ENCODE measurements at places on chromosomes 6 and 20.
A peak's percentile ranks its signal among the peaks of the same experiment; 100 is the strongest.

GRCh38 chr6:156963712-156964700 lies 186.8 kb downstream of the ARID1B start:
- DNase-seq: no peak

GRCh38 chr6:40500227-40500626 lies 86.9 kb downstream of the LRFN2 start:
- DNase-seq: no peak

GRCh38 chr20:25301357-25301920 lies 53.6 kb downstream of the PYGB start:
- no peak for DNase-seq

DNA sequence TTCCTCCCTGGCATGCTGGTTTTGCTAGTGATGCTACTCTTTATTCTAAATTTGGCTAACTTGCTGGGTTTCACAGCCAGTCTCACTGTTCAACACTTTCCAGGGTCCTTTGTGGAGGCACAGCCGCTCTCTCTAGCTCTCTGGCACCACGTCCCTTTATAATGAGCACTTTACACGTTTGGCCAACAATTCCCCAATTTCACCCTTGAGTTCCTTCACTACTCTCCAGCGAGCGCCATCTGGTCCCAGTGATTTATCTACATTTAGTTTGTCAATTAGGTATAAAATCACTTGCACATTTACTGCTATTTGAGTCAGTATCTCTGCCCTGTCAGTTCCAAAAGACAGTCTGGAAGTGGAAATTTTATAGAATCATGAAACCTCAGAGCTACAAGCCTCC lies 241.9 kb upstream of the MOCS1 start:
- no peak for DNase-seq

GRCh38 chr6:136600818-136601217 lies 50.6 kb upstream of the MAP7 start:
- no peak for DNase-seq

DNA sequence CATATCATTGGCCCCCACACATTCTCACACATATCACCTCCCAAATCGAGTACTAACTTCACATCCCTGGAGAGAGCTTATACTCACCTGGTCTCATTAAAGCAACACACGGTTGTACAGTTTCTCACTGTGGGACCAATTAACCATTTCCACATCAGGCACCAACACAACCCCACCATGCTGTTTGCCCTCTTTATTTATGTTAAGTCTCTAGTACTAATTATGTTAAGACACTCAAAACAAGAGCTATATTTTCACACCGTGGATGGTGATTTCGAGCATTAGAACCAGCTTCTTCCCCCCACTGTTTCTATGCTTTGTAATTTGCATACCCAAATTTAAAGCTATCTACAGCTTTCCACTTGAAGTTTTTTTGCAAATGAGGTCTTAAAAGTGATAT lies 6.3 kb downstream of the SCML4 start:
- no peak for DNase-seq

GRCh38 chr6:53961679-53962370 lies 149.4 kb upstream of the MLIP start:
- no peak for DNase-seq

- no peak for DNase-seq
Measured at GRCh38 chr6:53294095-53294494, 54.7 kb downstream of the ELOVL5 start.

GRCh38 chr6:31038559-31038958 lies 28.3 kb downstream of the MUC22 start:
- no peak for DNase-seq

DNA sequence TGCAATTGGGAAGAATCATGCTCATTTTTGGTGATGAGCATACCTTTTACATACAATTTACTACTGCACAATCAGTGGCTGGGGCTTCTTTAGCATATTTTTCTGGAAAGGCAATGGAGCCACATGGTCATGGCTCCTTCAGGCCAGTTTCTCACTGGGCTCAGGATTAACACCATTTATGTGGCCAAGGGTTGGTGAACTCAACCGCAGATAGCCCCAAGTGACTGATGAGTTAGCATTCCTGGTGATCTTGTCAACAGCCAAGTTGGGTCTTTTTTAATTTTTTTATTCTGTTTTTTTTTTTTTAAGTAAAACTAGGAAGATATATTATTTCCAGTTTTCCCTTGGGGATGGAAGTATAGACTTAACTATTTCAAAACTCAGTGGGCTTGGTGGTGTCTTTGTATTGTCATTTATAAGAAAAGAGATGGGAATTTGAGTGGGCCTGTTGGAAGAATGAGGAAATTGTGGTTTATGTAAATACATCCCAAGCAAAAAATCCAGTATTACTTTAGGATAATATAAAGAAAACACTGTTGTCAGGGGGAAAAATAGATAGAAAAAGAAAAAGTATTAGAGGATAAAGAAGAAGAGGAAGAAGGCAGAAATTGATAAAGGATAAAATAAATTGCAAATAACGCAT lies 397.4 kb downstream of the MAFB start:
- DNase-seq: no peak

DNA sequence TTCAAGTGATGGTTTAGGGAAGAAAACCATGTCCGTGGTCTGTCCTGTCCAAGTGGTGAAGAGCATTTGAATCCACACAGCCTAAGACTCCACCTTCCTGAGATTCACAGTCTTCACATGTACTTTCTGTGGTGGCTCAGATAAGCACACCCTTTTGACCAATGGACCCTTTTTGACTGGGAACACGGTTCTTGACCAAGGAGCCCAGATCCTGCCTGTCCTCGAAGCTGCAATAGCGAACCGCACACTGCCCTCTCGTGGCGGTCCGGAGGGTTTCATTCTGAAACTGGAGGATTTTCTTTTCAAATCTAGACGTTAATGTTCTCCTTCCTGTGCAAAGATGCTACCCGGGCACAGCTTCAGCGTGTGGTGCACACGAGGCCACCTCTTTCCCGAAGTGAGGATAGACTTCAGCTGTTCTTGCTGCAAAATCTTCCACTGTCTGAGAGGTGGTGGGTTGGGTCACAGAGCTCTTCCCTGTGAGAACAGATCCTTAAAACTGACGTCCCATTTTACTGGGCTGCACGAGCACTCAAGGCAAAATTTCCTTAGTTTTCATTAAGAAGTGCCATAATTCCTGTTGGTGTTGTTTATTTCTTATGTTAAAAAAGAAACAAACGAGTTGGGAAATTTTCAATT lies 90.5 kb downstream of the SYNJ2 start:
- peak; percentile 25 for DNase-seq

DNA sequence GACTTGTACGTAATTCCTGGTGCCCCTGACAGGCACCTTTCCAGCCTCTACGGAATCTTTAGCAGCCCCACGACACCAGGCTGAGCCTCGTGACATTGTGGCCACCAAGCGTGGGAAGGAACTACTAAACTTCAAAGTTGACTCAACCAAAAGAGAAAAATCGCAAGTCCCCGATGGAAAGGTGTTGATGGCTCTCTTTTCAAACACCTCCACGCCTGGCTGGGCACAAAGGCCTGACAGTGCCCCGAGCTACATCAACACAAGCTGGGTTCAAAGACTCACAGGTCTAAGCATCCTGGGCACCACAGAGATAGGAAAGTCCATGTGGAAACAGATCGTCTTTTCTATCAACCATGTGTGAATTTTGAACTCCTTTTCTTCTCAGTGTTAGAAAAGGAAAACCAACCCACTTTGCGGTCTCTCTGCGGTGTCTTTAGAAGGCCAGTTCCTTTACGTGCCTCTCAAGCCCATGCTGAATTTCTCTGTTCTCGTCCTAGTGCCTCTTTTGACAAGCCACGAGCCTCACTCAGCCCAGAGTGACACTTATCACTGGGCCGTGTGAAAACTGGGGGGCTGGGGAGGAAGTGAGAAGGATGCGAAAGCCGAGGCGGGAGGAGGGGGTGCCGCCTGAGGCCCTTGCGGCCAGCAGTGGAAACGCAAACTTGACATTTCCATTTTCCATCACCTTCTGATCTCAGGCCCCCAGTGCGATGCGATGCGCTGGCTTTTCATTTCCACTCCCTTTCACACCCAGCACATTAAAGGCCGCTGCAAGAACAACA lies 59.4 kb downstream of the GFOD1 start:
- DNase-seq: peak; percentile 19

DNA sequence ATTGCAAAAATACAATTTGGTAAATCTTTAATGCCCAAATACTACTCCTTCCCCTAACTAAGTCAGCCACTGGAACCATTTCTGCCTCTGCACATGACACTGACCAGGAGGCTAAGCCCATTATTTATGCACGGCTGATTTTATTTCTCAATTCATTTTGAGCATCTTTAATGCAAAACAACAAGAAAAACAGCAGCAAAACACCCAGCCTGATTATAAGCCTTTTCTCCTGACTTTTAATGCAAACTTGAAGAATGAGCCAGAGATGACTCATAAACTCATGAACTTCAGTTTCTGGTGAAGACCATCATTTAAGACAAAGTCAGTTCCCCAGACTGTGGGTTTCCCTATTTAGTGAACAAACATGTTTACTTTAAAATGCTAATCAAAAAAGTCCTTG lies 51.6 kb downstream of the CYP24A1 start:
- DNase-seq: no peak

- no peak for DNase-seq
Measured at GRCh38 chr20:34585019-34585418, 26.5 kb downstream of the MAP1LC3A start.

DNA sequence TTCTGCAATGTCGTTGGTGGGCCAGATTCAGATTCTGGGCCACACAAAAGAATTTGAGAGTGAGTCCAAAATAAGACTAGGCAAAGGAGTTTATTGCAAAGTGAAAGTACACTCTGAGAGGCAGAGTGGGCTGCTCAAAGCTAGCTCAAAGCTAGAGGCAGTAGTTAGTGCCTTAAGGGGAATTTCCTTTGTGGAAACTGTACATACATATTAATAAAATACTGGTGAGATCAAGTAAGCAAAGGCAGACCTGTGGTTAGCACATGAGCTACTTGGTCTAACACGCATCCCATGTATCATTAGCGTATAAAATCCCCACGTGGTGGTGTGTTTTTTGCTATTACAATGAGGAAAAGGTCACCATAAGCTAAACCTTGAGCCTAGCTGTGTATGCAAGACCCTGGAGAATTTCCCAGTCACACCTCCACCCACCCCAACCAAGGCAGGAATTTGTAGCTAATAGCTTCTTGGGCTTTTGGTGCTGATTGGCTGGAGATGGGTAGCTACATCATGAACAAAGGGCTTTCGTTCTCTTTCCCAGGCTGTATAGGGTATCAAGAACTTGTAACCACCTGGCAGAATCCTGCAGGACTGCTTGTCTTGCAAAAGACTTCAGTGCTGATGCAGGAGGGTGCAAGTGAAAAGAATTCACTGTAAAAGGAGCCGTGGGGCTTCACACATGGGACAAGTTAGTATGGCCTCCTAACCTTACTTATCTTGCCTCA lies 14.7 kb upstream of the TRIM26 start:
- DNase-seq: no peak

DNA sequence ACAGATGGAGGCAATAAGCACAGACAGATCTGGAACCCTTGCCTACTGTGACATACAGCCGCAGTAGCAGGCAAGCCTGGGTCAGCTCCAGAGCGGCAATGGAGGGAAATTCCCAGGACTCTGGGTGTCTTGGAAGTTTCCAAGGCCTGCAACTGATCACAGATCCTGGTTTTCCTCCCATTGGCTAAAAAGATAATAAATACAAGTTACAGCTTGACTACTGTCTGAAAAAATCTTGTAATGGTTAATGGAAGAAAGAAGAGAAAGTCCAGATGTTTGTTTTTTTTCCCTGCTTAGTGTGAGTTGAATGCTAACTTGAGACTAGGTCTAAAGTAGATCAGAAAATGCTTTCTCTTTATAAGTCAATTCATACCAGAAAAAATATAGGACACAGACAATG lies 307.6 kb downstream of the ALDH8A1 start:
- DNase-seq: no peak

- DNase-seq: no peak
Measured at GRCh38 chr6:6577735-6578134, 10.8 kb upstream of the LY86 start.

- no peak for DNase-seq
Measured at GRCh38 chr6:72551470-72551869, 70.4 kb upstream of the KCNQ5 start.

DNA sequence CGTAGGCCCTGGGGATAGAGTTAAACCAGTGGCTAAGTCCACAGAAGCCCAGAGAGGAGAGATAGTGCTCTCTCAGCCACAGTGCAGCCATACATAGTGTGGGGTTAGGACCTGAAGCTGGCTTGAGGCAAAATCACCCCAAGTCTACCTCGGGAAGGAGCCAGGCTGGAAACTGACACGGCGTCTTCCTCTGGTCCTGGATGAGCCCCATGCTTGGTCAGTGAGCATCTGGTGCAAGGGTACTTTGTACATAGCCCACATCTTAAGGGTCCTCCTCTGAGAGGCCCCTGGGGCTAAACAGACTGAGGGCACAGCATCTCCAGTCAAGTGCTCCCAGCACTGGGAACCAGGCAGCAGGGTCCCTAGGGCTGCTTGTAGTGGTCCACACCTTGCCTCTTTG lies 45.6 kb downstream of the CDH26 start:
- DNase-seq: no peak

DNA sequence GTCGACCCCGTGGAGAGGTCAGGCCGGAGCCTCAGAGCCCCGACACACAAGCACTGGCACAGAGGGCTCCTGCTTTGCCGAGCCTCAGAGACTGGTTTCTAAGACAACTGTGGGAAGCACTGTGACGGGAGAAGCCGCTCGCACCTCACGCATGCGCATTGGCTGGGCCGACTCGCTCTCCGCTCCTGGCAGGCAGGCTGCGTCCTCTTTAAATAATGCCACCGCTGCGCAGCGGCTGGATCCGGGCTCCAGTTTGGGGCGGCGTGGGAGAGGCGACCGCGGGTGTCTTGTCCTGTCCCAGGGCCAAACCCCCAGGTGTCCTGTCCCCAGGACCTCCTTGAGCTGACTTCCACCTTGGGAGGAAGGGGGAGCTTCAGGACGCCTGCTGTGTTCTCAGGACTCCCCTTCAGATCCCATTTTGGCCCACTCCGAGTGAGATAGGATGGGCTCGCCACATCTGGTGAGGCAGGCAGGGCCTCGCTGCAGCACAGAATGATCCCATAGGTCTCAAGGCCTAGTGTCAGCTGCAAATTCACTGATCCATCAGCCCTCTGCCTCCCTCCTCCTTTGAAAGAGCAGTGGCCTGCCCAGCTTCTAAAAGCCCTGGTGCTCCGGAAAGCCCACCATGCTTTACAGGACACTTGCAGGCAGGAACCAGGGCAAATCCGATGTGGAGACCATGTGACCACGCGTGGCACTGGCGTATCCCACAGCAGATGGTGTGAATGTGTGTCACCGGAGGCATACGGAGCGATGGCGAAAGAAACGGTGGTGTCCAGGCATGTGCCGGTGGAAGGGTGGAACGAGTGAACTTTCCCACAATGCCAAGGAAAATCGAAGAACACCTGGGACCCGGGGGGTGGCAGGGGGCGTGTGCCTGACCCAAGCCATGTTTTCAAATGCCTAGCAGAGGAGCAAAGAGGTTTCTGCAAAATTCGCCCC lies 169.3 kb upstream of the ZNF337 start:
- DNase-seq: no peak

GRCh38 chr6:132505158-132505557 lies 7.8 kb downstream of the STX7 start:
- no peak for DNase-seq

GRCh38 chr6:131134220-131134979 lies 867 bp upstream of the AKAP7 start:
- DNase-seq: no peak

All from stimulated activated CD4-positive, alpha-beta T cell treated with anti-CD3 and anti-CD28 coated beads, Interleukin-15, amount 100 ng/mL, for 1 hour (primary cell).